ENCODE measurements at places on chromosomes 5 and 9.

DNA sequence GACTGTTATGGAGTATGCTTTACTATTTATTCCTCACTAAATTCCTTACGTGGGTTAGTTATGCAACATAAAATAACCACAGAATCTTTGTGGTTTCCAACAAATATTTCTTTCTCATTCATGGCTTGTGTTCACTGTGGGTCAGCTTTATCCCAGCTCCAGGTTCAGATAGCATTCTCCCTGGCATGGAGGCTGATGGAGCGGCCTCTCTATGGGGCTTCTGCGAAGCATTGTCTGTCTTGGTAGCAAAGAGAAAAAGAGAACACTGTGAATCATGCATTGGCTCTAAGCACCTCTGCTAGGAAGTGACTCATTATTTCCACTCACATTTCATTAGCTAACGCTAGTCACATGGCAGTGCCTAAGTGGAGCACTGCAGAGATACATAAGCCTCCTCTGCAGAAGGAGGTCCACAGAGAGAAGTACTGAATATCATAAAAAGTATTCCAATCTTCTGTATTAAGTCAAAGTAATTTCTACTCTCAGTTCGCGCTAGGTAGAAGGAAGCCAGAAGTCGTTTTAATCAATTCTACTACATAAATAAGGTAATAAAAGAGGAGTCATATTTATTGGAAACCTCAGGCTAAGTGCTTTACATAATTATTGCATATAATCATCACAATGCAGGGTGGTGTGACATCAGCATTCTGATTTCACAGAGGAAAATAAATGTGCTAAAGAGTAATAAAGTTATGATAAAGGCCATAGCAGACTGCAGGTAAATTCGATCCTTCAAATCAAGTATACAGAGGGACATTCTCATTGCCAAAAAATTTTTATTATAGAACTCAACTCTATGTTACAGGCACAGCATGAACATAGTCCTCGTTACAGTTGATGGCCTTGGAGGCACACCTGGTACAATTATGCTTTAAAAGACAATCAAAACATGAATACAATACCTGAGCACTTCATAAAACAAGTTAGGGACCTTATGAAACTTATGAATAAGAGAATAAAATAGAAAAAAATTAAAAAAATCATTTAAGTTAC, 531.1 kb downstream of the CETN3 start:
- DNase-seq = peak; percentile 53

DNA sequence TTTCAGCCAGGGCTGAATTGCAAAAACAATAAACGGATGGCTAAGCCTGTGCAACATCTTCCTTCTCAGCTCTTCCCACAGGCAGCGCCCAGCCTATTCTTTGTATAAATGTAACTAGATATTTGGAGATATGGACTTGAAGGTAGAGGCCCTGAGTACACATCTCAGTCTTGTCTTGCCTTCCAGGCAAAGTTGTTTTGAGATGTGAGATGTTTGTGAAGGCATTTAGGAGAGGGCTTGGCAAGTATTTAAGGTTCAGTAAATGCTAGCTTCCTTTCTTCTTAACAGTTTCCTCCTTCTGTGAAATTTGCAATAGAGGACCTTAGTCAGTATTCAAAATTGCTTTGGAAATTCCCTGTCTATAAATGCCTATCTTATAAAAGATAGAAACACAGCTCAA, 228.8 kb downstream of the NR2F1-AS1 start:
- no peak for DNase-seq

DNA sequence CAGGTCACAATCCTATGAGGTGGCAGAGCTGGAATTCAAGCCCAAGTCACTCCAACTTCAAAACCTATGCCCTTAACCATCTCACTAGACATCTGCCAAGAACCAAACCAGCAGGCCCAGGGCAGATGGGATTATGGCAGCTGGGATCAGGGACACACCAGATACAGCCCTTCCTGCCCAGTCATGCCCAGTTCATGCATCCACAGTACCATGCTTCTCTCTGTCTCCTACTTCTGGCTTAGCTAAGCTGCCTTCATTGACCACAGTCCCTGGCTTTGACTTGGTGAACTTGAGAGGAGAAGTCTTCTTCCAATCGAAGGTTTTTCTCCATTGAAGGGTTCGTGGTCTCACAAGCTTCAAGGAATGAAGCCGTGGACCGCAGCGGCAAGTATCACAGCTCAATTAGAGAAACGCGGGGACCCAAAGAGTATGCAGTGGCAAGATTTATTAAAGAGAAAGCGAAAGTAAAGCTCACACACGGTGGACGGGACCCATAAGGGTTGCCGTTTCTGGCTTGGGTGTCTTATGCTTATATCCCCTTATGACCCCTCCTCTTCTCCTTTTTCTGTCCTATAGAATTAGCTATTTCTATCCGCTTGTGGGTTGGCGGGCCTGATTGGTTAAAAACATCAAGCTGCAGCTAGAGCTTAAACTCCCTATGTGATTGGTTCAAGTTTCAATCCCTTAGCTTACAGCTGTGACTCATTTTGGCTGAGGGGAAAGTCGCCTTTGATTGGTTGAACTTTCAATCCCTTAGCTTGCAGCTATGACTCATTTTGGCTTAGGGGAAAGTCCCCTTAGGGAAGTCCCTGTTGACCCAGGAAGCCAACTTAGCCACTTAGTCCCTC, 101.2 kb downstream of the TRIM36 start:
- peak; percentile 19 for DNase-seq

- no peak for DNase-seq
Observed at GRCh38 chr5:20694121-20694520, 706.1 kb upstream of the CDH18 start.

DNA sequence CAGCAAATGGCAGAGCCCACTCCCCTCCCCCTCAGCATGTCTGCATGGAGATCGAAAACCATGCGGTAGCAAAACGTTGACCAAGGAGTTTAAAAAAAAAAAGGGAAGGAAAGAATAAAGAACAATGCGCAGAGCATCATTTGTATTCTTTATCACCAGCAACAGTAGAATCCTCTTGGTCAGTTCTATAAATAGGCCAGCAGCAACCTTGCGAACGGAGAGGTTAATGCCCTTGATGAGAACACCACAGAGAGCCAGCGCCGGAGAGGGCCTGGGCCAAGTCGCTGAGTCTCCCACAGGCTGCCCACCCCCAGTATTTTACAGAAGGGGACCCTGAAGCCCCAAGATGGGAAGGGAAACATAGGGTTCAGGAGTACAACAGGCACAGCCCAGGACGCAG, 22.7 kb downstream of the WHRN start:
- DNase-seq = no peak

- DNase-seq = no peak
Observed at GRCh38 chr5:60835554-60835953, 8.5 kb downstream of the ELOVL7 start.

DNA sequence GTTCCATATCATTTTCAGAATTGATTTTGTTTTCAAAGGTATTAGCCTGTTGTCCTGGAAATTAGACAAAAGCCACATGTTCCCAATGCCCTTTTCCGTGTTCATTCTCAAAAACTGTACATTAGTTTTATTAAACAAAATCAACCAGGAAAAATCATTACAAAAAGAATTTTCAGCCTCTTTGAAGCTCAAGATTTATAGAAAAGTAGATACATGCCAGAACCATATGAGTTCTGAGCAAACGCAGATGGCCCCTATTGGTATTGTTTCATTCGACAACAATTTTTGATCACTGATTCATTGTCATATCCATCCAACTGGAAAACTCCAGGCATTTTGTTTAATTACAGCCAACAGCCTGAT, 148.5 kb upstream of the GRAMD2B start:
- no peak for DNase-seq

- no peak for DNase-seq
Observed at GRCh38 chr9:117526674-117527073, 111.8 kb upstream of the ASTN2 start.

- no peak for DNase-seq
Observed at GRCh38 chr5:171444582-171444981, 25.1 kb downstream of the FGF18 start.

DNA sequence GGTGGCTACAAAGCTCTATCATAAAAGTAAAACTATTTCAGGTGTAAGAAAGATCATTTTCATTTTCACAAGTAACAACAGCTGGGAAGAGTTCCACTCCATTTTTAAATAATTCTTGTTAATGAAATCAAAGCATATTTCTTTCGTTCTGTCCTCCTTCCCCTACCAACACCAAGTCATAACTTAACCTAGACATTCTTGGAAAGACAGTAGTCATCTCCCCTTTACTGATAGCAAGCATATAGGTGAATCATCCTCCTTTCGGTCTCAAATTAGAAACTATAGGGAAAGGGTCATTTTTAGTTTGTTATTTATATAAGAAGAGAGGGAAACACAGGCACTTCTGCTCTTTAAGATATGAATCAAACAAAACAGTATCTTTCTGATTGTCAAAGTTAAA, 38.2 kb downstream of the MPDZ start:
- DNase-seq = no peak

DNA sequence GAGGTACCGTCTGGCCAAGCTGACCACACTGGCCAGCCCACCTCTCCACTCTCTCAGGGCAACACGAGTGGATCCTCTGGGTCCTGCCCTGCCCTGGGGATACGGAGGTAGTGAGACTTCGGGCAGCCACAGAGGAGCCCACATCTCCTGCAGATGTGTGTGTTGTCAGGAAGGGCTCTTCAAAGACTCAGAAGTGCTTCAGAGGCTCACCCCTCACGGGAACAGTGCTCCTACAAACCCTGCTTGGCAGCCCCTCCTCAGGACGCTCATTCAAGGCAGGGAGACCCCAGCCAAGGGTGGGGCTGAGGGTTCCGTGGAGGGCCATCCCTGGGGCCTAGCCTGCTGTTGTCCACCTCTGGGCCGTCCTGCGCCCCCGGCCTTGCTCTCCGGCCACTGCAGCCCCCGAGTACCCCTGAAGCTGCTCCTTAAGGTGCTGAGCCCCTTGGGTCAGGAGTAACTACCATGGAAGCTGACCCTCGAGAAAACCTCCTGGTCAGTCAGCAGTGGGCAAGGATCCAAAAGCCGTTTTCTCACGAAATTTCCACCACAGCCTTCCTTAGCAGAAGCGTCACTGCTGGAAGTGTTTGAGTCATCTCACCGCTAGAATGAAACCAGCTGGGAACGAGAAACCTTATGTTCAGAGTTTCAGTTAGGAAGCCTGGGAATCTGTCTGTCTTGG, 23.2 kb upstream of the LRRC14B start:
- DNase-seq = peak; percentile 12
